ENCODE measurements at places on chromosomes 6 and 20.
A peak's percentile ranks its signal among the peaks of the same experiment; 100 is the strongest.

GRCh38 chr20:58538752-58539151 is 23.6 kb upstream of the APCDD1L start:
- DNase-seq, result no peak

DNA sequence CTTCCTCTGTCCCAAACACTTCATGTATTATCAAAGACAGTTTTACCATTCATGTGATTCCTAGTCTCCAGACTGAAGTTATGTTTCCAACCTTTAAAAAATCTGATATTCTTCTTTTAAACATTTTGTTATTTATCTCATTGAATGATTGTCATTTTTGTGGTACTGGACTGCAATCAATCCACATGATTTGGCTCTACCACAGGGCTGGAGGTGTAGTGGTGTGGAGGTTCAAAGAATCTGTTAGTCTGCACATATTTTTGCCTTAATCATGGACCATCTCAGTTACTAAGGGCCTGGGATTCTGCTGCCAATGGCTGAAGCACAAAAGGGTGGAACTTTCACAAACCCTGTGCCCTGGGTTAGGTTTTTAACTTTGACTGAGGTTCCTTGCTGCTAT is 164.1 kb upstream of the JAG1 start:
- no peak for DNase-seq

- DNase-seq, result no peak
Measured at GRCh38 chr20:12528591-12529041, 480.2 kb upstream of the SPTLC3 start.

GRCh38 chr6:157865249-157865648 is 42.2 kb downstream of the SNX9 start:
- DNase-seq, result no peak

GRCh38 chr20:5133998-5134397 is 7.2 kb downstream of the CDS2 start:
- no peak for DNase-seq

DNA sequence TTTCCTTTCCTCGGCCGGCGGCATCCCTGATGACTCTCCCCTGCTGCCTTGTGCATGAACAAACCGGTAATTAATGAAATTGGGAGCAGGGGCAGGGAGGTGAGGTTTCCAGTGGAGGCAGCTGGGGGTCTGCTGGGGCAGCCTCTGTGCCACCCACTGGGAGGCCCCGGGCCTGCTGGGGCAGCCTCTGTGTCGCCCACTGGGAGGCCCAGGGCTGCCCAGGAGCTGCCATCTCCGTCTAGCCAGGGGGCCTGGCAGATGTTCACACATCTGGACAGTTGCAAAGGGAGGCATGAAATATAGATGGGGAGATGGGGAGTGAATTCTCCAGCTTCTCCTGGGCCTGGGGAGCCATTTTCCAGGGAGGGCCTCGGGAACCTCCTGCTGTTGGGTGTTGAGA is 33.8 kb downstream of the TOX2 start:
- no peak for DNase-seq

GRCh38 chr6:136289327-136289578 is 393 bp downstream of the BCLAF1 start:
- peak; percentile 89 for DNase-seq

DNA sequence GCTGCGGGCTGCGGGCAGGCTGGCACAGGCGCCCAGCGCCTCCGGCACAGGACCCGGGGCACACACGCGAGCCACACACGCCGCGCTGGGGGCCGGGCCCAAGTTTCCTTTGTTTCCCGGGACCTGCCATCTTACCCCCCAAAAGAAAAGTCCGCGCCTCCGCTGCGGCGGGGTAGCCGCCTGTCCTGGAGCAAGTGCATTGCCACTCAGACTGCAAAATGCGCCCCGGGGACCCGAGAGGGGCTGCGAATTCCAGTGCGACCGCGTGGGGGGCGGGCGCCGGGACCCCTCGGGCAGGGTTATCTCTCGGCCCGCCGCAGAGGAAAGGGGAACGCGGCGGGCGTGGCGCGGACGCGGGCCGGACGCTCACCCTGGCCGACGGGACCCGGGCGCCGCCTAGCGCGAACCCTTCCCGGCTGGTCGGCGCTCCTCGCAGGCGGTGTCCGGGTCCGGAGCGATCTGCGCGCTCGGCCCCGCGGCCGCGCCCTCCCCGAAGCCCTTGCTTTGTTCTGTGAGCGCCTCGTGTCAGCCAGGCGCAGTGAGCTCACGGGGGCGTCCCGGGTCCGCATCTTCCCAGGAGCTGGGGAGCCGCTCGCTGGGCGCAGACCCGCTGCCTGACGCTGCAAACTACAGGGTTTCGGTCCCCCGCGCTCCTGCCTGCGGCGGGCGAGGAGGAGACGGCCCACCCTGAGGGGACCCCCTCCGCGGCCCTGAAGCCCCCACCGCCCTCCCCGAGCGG is 639 bp upstream of the CD24 start:
- no peak for DNase-seq

GRCh38 chr6:33073431-33073871 is at the start of gene HLA-DPA1:
Gene HLA-DPA1, minus strand, starts transcription at chr6:33073649.
- DNase-seq, result peak; percentile 18

- DNase-seq, result no peak
Measured at GRCh38 chr6:157210954-157211353, 112.4 kb downstream of the TMEM242 start.

DNA sequence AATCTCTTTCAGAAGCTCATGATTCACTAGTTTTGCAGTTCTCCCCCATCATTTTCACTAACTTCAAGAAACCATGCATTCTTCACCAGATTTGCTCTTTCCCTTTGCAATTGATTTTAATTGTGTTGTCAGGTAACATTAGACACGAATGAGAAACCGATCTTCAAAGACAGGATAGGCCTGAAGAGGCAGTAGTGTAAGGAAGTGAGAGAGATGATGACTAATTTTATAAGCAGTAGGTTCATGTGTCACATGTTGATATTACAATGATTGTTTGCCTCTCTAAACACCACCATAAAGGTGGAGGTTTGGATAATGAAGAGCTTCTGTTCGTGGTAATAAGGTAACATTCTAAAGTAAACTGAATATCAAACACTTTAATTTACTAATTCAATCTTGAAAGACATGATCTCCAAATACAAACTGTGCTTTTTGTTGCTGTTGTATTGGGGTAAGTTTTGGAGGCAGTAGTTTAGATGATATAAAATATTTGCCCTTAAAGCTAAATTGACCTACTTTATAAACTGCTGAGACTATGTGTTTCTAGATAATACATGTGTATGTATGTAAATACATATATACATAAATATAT is 207.2 kb downstream of the PHACTR1 start:
- no peak for DNase-seq

GRCh38 chr6:105226598-105227294 is 46.9 kb upstream of the POPDC3 start:
- no peak for DNase-seq

- no peak for DNase-seq
Measured at GRCh38 chr6:12436224-12436623, 146.1 kb downstream of the EDN1 start.
